ENCODE measurements at places on chromosomes 11 and 22.

DNA sequence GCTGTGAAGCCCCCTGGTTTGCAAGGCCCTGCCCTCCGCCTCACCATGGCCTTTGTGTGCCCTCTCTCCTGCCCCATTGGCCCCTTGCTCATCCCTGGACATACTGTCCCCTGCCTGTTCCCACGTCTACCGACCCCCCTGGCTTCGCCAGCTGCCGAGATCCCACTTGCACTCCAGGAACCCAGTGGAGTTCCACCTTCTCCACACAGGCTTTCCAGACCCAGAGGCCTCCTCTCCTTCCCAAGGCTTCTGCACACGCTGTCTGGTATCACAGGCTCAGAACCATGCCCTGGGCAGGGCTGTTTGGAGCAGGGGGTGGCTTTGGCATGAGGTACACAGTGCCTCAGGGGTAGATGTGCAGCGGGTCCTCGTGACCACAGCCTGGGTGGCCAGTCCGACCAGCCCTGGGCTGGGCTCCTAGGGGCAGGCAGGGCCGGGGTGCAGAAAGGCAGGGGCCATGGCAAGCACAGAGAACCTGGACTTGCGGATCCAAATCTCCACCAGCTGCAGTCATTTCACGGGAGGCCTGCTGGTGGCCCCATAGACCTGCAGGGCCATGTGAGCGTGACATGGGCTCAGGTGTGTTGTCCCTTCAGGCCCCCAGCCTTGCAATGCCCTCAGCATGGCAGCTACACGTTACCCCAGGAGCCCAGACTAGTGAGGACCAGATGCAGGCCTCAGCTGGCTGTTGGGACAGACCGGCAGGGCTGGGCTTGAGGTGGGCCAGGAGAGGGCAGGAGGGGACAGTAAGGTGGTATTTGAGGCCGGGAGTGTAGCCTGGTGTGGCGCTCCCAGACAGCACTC is 9.5 kb downstream of the GRK2 start:
- no peak for DNase-seq

- peak; percentile 44 for DNase-seq
These were observed 1.1 kb downstream of the TM7SF2 start for GRCh38 chr11:65112546-65113360.

DNA sequence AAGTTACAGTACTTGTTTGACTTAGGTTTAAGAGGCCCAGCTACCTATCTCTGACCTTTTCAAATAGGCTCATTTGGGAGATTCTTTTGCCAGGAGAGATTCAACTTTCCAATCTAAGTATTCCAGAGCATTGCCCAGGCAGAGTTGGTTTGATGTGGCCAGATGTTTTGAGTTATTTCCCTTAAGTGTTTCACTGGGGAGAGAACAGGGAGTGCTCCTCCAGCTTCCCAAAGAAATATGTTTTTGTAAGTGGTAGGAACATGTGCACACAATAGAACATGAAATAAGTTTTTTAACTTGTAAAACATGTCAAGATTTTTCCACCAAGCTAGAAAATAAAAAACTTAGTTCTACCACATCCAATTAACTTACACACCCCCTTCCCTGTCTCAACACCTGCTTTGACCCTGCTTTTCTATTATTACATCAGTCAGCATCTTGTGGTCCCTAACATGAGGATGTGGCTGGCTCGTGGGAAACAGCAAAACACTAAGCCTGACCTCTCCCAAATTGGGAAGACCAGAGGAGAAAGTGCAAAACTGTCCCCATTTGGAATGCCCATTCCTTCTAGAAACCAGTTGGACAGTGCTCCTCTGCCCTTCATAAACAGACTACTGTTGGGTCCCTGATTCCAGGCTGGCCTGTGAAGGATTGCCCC is 70.4 kb upstream of the RASSF10 start:
- no peak for DNase-seq

- DNase-seq, result no peak
These were observed 16.7 kb downstream of the STARD10 start for GRCh38 chr11:72776844-72777754.

GRCh38 chr11:94025690-94026394 is 4.7 kb downstream of the HEPHL1 start:
- DNase-seq, result peak; percentile 39

- DNase-seq, result no peak
These were observed 52.5 kb downstream of the RCN1 start for GRCh38 chr11:32143378-32143777.

- no peak for DNase-seq
These were observed 224.3 kb downstream of the TBC1D22A start for GRCh38 chr22:46986788-46987187.

GRCh38 chr11:65842144-65842543 is 8.4 kb downstream of the SNX32 start:
- DNase-seq, result no peak

- DNase-seq, result no peak
These were observed 161.1 kb upstream of the CADM1 start for GRCh38 chr11:115665175-115665821.

- DNase-seq, result no peak
These were observed 79.4 kb downstream of the PRR5L start for GRCh38 chr11:36375353-36376008.

GRCh38 chr11:134024420-134025081 is 44.3 kb upstream of the JAM3 start:
- DNase-seq, result no peak

GRCh38 chr11:37557990-37558389 is 960.0 kb upstream of the RAG2 start:
- DNase-seq, result no peak

GRCh38 chr11:91100427-91100826 is 877.6 kb upstream of the CHORDC1 start:
- peak; percentile 3 for DNase-seq

GRCh38 chr11:125086633-125087296 is 23.7 kb downstream of the SLC37A2 start:
- no peak for DNase-seq

GRCh38 chr11:69101115-69101791 is 52.5 kb downstream of the TPCN2 start:
- DNase-seq, result peak; percentile 77

DNA sequence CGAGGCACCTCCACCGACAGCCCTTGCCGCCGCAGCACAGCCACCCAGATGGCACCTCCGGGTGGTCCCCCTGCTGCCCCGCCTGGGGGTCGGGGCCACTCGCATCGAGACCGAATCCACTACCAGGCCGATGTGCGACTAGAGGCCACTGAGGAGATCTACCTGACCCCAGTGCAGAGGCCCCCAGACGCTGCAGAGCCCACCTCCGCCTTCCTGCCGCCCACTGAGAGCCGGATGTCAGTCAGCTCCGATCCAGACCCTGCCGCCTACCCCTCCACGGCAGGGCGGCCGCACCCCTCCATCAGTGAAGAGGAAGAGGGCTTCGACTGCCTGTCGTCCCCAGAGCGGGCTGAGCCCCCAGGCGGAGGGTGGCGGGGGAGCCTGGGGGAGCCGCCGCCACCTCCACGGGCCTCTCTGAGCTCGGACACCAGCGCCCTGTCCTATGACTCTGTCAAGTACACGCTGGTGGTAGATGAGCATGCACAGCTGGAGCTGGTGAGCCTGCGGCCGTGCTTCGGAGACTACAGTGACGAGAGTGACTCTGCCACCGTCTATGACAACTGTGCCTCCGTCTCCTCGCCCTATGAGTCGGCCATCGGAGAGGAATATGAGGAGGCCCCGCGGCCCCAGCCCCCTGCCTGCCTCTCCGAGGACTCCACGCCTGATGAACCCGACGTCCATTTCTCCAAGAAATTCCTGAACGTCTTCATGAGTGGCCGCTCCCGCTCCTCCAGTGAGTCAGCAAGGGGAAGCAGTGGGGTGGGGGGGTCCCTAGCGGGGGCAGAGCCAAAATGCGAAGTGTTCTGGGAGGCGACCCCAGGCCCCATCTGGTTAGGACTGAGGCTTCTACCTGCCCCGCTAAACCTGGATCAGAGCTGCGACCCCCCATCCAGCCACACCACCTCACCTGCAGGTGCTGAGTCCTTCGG is 4.4 kb downstream of the FREY1 start:
- DNase-seq, result no peak

GRCh38 chr11:14973621-14974514 is 1.7 kb upstream of the CALCA start:
- DNase-seq, result peak; percentile 34

- no peak for DNase-seq
These were observed 25.8 kb downstream of the ARVCF start for GRCh38 chr22:19990609-19991394.

- no peak for DNase-seq
These were observed 5.4 kb downstream of the FADS2 start for GRCh38 chr11:61833471-61833870.

DNA sequence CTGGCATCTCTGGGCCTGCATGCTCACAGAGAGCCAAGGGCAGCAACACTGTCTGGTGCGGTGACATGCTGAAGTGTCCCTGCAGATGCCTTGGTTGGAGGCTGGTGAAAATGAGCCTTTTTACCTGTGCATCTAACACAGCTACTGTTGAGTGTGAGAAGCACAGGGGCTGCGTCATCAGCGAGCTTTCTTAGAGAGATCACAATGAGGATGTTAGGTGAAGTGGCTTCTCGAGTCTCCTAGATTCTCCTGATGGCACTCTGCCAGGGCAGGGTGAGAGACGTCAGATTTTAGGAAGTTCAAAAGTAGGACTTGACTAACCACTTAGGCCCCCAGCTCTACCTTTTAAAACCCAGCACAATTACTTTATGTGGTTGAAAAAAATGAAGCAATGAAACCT is 3.6 kb upstream of the SLC15A3 start:
- DNase-seq, result no peak

- DNase-seq, result no peak
These were observed 14.4 kb downstream of the OVCH2 start for GRCh38 chr11:7691759-7692350.

- peak; percentile 38 for DNase-seq
These were observed 965 bp upstream of the PAMR1 start for GRCh38 chr11:35526370-35526792.

DNA sequence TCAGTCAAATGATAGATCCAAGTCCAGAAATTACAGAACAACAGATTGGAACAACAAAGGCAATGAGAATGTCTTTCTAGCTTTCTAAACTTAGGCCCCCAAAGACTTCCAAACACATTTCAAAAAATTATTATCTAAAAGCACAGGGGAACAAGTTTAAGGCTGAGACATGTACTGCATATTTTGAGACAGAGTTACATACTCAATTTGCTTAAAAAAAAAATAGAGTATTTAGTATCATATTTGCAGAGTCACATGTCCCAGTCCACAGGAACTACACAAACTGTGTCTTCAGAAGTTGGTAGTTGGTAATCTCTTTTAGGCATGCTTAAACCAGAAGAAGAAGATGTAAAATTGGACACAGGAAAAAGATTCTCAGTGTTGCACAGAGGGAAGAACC is 127.2 kb downstream of the MAML2 start:
- DNase-seq, result no peak

DNA sequence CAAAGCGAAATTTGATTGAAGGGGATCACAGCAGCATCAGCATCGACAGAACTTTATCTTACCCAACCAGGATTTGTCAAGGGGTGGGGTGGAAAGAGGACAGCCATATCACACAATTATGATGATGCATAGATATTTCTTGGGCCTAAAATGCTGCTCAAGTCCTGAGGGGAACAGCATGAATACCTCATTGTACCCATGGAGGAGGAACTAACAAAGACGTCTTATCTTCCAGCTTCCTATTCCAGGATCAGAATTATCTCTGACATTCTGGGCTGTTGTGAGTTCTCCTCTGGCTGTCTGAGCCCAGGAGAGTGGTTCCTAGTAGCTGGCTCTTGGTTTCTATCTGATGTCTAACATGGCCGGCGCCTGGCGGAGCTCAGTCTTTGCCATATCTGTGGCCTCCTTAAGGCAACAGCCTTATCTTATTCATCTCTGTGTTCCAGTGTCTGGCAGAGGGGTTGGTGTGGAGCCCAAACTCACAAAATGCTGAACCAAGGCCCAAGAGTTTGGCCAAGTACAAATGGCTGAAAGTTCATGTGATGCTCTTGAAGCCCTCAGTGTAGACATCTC is 68.2 kb upstream of the TIMP3 start:
- DNase-seq, result no peak

- peak; percentile 64 for DNase-seq
These were observed 30.3 kb upstream of the WNT7B start for GRCh38 chr22:46007003-46007847.

DNA sequence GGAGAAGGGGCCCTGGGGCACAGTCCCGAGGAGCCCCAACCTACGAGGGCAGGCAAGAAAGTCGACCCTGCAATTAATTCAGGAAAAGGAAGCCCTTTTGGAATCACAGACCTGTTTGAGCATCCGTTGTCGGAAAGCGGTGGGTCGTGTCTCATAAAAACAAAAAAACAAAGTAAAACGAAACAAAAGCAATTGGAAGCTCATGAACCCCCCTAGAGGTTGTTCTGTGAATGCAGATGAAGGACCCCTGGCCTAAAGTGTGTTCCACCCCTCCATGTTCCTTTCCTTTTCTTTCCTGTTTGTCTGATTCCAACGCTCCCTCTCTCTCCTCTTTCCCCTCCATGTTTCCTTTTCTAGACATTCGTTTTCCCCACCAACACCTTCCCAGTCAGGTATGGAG is 203.7 kb downstream of the GRIK4 start:
- DNase-seq, result no peak

DNA sequence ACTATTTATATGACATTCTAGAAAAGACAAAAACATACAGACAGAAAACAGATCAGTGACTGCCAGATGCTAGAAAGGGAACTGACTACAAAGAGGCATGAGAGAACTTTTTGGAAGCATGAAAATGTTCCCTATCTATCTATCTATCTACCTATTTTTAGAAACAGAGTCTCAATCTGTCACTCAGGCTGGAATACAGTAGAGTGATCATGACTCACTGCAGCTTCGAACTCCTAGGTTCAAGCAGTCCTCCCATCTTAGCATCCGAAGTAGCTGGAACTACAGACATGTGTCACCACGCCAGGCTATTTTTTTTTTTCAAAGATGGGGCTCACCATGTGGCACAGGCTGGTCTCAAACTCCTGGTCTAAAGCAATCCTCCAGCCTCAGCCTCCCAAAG is 6.9 kb downstream of the SBF2 start:
- DNase-seq, result no peak

DNA sequence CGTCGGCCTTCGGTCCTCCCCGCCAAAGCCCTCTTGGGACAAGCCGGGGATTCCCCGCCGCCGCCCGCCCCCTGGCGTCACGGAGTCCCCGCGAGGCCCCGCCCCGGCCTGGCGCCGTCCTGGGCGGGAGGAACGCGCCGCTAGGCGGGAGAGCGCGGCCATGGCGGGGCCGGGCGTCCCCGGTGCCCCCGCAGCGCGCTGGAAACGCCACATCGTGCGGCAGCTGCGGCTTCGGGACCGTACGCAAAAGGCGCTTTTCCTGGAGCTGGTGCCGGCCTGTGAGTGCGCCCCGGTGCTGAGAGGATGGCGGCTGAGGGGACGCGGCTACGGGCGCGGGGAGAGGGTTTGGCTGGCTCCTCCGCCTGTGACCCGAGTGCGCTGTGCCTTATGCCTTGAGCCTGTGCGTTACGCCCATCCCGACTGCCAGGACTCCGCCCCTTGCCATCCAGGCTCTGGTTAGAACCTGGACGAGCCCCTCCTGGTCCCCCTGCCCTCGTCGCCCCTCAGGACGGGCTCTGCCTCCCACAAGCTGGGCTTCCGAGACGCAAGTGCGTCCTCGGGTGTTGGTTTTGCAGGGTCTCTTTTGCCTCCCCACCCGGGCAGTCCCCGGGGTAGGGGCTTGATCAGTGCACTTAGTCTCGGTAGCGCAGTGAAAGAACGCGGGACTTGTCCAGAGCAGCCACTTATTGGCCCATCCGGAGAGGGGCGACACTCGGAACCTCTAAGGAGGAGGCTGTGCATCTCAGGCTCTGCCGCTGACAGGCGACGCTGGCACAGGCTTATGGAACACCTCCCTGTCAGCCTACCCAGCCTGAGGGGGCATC is at the start of gene ATG16L2:
Gene ATG16L2 (plus strand): TSS at position 126 of the 824 bp plus-strand sequence. CDS start 35 bp downstream, at position 161.
- peak; percentile 82 for DNase-seq
